ENCODE measurements at places on chromosomes 16 and 17. TPM values are rescaled to one million over a fixed set of nuclear protein-coding genes. Genes with fewer than 3 reads are reported as not detected.

DNA sequence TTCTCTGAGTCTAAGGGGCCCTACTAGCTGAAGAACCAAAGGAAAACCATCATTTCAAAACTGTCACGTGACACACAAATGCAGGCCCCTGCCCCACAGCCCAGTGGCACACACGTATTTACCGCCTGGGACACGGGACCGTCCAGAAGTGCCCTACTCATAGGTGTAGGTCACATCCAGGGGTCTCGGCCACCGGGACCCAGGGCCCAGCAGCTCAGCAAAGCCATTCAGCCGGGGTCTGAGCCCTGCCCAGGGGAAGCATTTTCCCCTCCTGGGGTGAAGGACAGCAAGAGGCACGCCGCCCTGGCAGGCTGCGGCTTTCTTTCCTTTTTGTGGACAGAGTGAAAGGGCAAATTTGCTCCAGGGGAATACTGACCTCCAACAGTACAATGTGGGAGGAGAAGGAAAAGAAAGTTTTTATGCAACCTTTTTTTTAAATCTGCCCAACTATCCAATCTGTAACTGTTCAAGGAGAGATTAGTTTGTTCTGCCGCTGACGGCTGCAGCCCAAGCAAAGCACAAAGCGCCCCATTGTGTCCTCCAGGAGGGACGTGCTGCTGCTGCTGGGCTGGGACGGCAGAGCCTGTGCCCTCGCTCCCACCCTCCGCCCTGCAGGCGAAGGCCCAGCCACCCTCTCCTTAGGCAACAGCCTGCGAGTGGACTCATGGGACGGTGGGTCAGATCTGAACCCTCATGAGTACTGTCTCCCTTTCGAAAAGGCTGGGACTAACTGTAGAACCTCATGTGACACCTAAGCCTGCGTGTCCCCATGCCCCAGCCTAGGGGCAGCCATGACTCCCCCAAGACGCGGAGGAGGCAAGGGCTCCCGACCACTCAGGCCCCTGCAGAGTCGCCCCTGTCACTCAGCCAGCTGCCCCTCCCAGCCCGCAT is 21.3 kb downstream of the SLC7A5 start:
- DNase-seq: no peak

GRCh38 chr16:56519459-56520250 is at the start of gene BBS2:
Gene BBS2 (minus strand): TSS chr16:56520024. CDS start chr16:56519862, 162 bp downstream.
- peak; percentile 48 for DNase-seq

GRCh38 chr16:583470-583814 is 6.4 kb upstream of the RAB40C start:
- no peak for DNase-seq

DNA sequence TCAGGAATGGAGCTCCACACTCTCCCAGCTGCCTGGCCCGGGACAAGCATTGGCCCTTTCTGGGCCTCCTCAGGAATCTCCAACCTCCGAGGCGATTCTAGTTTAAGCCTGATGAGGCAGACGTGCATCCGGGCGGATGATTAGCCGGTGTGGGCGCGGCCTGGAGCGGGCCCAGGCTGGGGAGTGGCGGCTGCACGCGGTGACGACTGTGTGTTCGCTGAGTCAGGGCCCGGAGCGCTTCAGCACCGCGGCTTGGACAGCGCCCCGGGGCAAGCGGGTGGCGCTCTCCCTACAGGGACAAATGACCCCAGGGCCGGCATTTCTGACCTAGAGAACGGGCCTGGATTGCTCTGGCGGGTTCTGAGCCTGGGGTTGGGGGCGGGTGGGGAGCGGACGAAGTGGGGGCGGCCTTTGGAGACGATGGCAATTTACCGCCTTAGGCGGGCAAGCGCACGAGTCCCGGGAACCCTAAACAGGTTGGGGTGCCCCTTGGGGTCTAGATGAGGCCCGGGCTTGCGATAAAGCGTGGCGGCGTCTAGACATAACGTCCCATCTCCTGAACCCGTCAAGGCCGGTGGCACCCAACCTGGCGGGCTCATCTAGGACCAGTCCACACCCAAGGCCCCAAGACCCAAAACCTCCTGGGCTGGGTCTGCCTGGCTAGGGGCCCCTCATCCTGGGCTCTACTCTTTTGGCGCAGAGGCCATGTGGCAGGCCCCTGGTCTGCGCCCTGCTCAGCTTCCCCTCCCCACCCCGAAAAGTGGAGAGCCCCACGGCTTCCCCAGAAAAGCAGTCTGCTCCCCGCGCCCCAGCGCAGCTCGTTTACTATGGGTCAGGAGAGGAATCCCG is 22.3 kb upstream of the ZNHIT3 start:
- peak; percentile 18 for DNase-seq

GRCh38 chr16:30524575-30525568 is 1.5 kb downstream of the ZNF768 start:
- DNase-seq: no peak

DNA sequence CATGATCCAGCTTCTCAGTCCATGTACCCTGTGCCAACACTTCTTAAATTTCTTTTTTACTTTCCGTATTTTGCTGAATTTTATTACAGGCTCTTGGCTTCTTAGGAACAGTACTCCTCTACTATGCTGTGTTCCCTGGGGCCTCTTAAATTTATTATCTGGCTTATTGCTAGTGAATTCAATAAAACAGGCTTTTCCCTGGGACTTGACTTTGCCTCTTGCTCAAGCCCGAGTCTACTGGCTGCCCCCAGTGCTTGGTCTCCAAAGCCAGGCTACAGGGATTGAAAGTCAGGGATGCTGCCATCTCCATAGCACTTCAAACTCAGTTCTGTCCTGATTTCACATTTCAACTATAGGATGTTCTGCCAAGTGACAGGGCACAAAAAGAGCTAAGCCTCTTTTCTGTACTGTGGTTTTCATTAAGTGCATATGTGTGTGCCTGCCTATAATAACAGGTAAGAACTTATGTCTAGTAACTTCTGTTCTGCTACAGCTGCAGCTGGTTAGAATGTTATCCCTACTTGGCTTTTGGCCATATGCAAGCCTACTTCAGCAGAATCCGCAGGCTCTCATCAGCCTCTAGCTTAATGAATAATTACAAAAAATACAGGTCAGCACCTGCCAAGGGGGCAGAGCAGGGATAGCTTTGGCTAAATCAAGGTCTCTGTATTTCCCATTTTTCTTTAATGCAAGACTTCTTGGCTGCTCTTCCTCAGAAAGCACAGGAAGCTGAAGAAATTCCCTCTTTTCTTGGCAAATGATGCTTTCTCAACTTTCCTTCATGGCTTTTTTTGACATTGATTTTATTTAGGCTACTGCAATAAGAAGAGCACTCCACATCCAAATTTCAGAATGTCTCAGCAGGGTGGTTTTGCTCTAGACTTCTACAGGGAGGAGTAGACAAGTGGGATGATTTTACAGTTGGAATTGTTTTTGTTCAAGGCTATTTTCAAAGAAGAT is 8.2 kb downstream of the FAM20A start:
- DNase-seq: peak; percentile 70

DNA sequence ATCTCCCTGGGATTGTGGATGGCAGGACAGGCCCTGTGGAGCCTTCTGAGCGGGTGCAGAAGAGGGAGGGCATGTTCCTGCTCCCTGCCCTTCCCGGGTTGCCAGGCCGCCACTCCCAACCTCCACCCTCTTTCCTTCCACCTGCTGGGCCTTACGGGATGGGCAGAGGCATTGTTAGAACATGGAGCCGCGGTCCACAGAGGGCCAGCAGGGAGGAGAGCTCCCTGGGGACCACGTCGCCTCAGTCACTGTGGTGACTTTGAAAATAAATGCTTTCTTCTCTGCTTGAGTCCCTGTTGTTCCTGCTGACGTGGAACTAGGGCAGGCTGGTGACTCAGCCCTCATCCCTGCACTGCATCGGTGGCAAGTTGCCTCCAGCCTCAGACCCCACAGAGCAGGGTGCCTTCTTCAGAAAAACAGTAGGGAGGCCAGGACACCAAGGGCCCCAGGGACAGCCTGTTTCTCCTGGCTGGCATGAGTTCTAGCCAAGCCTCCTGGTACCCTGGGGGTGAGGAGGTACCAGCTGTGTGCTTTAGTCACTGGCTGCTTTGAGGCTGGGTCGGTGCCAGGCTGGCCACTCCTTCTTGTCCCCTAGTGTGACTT is 224.9 kb downstream of the SEC14L1 start:
- no peak for DNase-seq

DNA sequence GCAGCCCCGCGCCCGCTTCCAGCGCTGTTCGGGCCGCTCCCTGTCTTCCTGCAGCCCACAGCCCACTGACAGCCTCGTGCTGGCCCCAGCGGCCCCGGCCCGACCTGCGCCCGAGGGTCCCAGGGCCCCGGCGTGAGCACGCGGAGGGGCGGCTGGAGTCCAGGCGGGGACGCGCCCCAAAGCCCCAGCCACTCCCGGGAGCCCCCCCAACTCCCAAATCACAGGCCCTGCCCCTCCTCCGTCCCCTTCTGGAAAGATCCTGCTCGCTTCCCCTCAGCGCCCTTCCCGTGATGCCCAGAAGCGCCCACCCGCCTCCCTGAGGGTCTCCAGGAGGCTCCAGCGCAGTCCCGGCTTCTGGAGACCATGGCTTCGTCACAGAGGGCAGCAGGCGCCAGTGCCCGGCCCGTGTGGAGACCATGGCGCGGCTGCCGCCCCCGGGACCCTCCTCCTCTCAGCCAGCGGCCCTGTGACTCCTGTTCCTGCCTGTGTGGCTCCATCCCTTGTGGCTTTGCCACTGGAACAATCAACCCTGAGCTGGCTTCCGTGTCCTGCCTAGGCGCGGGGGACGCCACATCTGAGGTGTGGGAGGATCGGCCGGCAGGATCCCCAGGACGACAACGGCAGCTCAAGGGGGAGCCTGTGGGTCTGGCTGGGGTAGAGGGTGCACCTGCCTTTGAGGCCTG is 3.9 kb downstream of the UTS2R start:
- DNase-seq: no peak

GRCh38 chr17:14068542-14069250 is 608 bp upstream of the COX10 start:
- no peak for DNase-seq

DNA sequence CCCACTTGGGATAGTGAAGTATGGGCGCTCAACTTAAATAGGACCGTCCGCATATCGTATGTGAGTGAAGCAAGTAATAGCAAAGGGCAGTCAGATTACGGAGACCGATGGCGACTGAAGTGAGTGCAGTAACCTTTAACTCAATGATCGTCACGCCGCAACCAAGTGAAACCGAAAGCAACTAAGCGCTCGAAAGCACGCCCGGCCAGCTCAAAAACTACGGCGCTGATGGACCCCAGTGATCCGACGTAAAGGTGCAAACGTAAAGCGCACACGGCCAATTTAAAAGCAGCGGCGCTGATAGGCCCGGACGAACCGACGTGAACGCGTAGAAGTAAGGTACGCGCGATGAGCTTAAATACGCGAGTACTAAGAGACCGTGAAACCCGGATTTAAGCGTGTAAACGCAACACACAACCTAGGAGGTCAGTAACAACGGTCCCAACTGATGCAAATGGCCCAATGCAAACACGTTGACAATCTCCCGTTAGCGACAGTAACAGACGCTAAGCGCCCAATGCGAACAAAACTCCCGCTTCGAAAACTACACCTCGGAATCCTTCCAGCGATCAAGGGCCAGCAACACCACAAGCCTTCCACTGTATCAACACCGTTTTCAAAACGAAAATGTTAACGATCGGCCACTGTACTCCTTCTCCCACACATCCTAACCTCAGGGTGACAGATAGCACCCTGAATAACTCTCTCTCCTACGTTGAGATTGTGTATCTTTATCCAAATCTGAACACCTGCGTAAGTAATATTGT is 37.9 kb upstream of the ARL4D start:
- DNase-seq: peak; percentile 100

- no peak for DNase-seq
These were observed 22.3 kb downstream of the RTN4RL1 start for GRCh38 chr17:2002767-2003329.

- no peak for DNase-seq
These were observed 12.2 kb upstream of the ROGDI start for GRCh38 chr16:4814542-4815173.

DNA sequence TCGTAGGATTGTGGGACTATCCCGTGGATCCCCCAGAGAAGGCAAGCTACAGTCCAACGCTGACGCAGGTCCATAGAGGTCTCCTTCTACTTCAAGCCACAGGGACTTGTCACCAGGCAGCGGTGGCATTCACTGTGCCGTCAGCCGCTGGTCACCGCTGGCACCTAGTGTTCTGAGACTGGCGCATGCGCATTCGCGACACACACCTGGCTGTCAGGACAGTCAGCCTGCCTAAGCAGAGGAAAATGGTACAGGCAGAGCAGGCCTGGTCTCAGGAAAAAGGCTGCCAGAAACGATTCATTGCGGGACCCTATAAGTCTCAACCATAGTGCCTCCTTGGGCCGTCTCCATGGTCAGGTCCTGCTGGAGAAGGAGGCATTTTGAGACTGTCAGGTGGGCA is 138.0 kb upstream of the WSB1 start:
- DNase-seq: no peak

DNA sequence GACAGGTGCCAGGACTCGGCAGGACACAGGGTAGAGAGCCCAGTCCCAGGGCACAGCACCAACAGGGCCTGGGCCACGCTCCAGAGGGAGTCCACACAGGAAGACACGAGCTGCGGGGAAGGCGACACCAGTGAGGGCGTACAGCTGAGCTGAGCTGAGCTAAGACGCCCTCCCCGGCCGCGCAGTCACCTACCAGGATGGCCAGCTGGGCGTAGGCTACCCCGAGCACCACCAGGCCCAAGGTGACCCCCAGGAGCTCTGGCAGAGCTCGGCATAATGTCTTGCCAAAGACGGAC is 42.6 kb downstream of the TSC2 start:
- no peak for DNase-seq

DNA sequence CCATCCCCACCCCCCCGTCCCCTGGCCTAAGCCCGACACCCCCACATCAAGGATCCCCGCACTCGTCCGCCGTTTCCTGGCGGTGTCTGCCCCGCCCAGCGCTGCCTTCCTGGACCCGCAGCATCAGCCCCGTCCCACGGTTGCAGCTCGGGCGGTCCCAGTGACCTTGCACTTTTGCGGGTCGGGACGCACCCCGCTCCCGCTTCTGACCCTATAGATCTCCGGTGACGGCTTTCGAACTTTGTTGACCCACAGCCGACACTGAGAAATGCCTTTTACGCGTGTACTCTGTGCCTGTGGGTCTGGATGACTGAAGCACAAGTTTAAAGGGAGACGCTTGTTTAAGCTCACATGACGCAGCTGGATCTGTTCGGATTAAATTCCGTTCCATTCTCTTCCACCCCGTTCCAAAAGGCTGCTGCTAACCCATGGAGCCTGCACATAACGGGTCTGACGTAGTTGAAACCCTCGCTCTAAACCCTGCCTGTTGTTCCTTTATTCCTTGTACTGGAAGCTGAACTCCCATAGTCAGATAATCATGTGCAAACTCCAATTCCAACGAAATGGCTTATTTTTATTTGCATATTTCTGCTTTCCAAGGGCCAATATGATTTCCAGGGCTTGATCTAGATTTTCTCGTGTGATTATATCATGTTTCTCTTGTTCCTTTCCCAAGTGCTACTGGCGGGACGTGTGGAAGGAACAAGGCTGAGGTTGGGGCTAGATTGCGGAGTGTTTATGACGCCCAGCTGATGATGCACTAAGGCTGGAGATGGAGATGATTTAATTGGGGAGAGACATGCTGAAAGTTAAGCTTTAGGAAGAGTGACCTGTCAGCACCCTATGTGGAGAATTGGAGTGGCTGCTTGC is 834 bp downstream of the FLYWCH1 start:
- peak; percentile 76 for DNase-seq

TBC1D3H gene
- total RNA-seq: not detected

YBX2 gene
- total RNA-seq: 1.3 TPM

SNTB2 gene
- 33.8 TPM for total RNA-seq

RDM1 gene
- 0.79 TPM for total RNA-seq

CACNG1 gene
- 5.4 TPM for total RNA-seq

CRISPLD2 gene
- total RNA-seq: 11.8 TPM

NDUFB10 gene
- total RNA-seq: 72.4 TPM

CDH13 gene
- total RNA-seq: 28.9 TPM

TNFRSF13B gene
- not detected for total RNA-seq

UTS2R gene
- 0.20 TPM for total RNA-seq

C16orf86 gene
- 1.8 TPM for total RNA-seq

SETD1A gene
- 4.1 TPM for total RNA-seq

PER1 gene
- 83.5 TPM for total RNA-seq

KIF18B gene
- total RNA-seq: 2.8 TPM

GDPD3 gene
- 4.6 TPM for total RNA-seq

All from skin of body (tissue), 3 donors.